ENCODE measurements at places on chromosomes 1 and 21. TPM values are rescaled to one million over a fixed set of nuclear protein-coding genes. Genes with fewer than 3 reads are reported as not detected.

Gene CLEC20A
- not detected for total RNA-seq

Gene MFAP2
- 459 TPM for total RNA-seq

Gene SEMA4A
- total RNA-seq = 19.8 TPM

Gene NBPF4
- not detected for total RNA-seq

Gene C1orf185
- not detected for total RNA-seq

Gene C1orf174
- 26.6 TPM for total RNA-seq

Gene C1orf232
- not detected for total RNA-seq

Gene TLCD4
- total RNA-seq = 6.2 TPM

Gene MYOM3
- total RNA-seq = 0.11 TPM

Gene KRTAP19-1
- total RNA-seq = not detected

Gene CNR2
- not detected for total RNA-seq

DNA sequence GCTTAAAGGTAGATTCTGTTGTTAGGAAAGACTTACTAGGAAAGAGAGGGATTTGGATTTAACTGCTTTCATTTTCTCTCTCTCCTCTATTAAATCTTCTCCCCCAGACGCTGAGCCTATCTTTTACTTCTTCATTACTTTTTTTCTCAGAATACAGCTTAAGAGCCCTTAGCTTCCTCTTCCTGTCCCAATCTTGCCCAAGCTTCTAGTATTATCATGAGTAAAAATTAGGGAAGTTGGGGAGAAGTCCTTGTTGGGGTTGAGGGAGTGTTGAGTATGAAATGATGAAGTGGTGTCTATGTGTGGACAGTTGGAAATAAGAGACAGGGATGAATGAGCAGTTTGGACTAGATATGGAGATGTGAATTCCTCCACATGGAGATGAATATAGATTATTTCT lies 35.0 kb downstream of the ACP6 start:
- no peak for DNase-seq

GRCh38 chr1:44707959-44708831 lies 22.8 kb downstream of the RNU5D-1 start:
- DNase-seq = no peak

DNA sequence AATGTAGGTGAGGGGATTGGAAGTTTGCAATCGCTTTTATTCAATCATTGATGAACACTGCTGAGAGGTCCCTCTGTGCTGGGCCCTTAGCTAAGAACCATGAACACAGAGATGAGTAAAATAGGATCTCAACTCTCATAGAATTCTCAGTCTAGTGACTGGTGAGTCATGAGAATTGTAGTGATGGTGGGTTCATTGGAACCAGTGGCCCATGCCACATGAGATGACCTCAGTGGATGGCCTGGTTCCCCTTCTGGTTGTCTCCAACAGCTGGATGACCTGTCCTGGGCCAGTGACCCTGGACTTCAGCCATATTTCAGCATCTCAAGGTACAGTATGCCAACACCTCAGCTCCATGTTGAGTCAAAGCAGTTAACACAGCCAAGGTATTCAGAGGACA lies 21.3 kb upstream of the S100A10 start:
- DNase-seq = no peak

GRCh38 chr1:153557877-153558276 lies 7.8 kb downstream of the S100A2 start:
- no peak for DNase-seq

DNA sequence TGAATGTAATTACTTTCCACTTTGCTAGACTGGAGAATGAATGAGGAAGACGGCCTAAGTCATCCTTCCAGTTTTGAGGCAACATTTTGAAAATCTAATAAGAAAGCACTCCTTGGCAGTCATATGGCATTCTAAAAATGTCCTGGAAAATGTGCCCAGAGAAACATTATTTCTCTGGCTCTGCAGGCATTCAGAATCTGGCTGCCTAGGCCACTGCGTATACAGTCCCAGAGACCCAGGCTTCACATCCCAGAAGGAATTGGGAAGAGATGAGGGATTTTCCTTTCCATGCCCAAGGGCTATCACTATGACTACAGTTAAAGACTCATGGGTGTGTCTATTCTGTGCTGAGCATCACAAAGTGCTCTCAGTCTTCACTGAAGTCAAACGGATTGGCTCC lies 92.9 kb downstream of the BEND5 start:
- no peak for DNase-seq

DNA sequence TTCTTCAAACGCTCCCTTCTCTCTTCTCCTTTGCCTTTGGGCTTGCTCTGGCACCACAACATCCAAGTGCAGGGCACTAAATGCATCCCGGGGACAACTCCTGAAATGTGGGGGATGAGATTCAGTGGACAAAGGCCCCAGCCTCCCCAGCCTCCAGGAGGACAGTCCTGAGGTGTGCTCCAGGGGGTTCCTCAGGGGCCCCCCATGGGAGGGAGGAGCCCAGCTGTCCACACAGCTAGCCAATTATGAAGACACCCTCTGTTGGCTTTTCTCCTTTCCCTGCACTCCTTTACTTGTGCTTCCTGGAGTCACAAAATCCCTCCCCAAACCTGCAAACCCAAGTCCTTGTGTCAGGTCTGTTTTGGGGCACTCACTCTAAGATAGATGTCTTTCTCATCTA lies 735.4 kb downstream of the PTPRU start:
- no peak for DNase-seq

DNA sequence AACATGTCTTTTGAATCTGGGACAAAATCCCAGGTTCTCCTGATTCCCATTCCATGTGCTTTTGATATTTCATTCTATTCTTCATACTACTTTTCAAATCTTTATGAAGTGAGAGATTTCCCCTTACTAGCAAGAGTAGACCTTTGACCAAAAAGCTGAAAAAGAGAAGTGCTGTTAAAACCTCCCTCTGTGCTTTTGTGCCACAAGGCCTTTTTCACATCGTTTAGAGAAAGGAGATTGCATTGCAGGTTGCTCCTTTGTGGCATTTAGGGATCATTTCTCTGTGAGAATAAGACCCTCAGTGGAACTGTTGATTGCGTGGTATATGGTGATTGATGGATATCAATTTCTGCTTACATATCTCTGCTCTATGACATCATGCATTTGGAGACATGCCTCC lies 148.8 kb downstream of the TGFB2 start:
- no peak for DNase-seq

DNA sequence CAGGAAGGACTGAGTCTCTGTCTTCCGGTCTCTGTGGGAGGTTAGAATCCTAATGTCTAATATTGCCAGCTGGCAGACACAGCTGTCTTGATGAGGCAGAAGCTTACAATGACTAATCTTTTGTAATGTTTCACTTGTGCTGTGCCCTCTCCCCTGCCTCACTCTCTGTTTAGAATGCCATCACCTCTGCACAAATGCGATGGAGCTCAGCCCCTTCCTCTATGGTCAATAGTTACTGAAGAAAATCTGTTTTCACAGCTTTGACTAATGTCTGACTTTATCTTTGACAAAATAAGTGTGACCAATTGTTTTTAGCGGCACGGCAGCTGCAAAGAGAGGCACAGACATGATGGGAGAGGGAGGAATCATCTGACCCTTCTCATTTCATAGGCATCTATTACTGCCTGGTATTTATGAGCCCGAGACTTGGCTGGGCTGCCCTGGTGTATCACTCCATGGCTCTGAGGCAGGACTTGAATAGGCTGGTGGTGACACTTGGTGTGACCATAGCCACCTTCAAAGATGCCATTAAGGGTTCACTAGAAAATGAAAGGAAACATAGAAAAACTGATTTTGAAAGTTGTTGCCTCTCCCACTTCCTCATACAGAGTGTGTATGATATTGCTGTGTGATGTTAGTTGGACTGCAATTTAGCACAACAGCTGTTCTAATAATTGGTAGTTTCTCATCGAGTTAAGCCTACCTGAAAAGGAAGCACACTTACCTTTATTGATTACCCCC lies 163.2 kb upstream of the NBPF11 start:
- DNase-seq = no peak

GRCh38 chr21:46119144-46119636 lies 21.3 kb downstream of the COL6A2 start:
- DNase-seq = peak; percentile 17

DNA sequence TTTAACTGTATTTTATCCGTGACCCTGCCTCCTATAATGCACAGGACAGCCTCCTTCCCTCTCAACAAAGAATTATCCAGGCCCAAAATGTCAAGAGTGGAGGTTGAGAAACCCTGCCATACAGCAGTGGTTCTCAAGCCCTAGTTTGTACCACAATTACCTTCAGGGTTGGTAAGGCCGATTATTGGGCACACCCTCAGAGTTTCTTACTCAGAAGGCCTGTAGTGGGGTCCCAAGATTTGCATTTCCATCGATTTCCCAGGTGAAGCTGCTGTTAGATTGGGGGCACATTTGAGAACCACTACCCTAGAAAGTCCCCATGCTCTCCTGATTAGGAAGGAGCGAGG lies 400 bp upstream of the PGBD2 start:
- DNase-seq = no peak

- no peak for DNase-seq
These were observed 24.0 kb upstream of the PAX7 start for GRCh38 chr1:18606443-18607288.

DNA sequence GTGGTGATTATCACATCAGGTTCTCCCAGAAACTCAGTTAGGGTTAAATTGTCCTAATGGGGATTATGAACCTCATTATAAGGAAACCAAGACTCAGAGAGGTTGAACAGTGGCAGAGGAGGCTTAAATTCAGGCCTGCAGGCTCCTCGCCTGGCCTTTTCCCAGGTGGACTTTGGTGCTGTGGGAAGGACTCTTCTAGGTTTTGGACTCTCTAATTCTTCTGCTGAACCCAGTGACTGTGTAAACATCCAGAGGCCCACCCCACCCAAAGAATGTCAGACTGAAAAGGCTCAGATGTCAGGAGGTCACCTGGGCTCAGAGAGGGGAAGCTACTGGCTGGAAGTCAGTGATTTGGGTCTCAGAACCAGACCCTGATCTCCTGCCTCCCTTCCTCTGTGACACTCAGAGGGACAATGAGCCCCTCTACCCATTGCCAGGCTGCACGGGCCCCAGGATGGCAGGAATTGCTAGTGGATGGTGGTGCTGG lies 2.5 kb downstream of the ZNF362 start:
- no peak for DNase-seq

DNA sequence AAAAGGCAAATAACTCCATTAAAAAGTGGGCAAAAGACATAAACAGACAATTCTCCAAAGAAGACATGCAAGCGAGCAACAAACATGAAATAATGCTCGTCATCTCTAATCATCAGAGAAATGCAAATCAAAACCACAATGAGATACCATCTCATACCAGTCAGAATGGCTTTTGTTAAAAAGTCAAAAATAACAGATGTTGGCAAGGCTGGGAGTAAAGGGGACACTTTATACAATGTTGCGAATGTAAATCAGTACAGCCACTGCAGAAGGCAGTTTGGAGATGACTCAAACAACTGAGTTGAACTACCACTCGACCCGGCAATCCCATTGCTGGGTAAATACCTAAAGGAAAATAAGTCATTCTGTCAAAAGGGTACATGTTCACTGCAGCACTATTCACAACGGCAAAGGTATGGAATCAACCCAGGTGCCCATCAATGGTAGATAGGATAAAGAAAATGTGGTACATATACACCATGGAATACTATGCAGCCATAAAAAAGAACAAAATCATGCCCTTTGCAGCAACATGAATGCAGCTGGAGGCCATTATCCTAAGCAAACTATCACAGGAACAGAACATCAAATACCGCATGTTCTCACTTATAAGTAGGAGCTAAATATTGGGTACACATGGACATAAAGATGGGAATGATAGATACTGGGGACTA lies 25.9 kb downstream of the TSPAN2 start:
- DNase-seq = no peak

DNA sequence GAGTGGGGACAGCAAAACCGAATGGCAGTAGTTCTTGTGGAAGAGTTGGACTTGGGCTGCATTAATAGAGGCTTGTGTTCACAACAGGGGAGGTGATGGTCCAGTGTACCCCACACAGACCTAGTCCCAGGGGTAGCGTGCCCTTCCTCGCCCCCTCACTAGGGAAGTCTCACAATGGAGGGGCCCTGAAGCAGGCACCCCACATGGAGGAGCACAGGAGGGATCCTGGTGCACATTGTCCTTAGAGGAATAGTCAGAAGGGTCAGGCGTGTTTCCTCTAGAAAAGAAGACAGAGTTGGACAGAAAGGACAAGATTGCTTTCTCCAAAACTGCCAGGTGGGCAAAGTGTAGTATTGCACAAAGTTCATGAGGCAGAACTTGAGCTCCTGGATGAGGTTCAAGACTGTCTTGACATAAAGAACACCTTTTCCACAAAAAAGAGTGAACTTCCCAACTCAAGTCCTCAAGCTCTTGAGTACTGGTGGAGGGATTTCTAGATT lies 23.3 kb downstream of the ETNK2 start:
- DNase-seq = no peak

DNA sequence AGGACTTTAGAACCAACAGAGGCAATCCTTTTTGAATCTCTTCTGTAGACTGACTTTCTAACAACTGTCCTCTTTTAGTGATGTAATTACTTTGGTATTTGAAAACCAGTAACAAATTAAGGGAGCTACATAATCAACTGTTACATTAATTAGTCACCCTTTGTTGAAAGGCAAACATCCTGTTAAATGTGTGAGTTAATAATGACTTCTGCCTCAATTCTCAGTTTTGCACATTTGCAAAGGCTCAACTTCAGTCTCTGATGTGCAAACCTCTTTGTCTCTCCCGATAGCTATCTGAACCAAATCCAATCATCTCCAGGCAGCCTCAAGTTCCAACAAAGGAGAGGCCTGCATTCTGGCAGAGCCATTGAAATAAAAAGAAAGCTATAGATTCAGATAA lies 135.4 kb upstream of the C8B start:
- no peak for DNase-seq

DNA sequence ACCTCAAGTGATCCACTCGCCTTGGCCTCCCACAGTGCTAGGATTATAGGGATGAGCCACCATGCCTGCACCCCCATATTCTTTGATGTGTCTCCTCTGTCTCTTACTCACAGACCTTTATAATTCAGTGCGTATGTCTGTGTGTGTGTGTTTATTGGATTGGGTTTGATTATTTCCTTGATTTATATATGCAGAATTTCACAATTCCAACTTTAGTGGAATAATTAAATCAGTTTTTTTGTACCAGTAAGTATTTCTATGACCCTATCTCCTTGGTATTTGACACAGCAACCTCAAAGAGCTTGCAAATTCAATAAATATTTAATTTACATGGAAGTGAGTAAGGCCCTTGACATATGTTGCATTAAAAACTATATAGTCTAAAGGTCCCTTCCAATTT lies 333.9 kb upstream of the ADAMTS5 start:
- no peak for DNase-seq

GRCh38 chr1:24558902-24559791 lies 3.3 kb downstream of the NCMAP start:
- DNase-seq = no peak

DNA sequence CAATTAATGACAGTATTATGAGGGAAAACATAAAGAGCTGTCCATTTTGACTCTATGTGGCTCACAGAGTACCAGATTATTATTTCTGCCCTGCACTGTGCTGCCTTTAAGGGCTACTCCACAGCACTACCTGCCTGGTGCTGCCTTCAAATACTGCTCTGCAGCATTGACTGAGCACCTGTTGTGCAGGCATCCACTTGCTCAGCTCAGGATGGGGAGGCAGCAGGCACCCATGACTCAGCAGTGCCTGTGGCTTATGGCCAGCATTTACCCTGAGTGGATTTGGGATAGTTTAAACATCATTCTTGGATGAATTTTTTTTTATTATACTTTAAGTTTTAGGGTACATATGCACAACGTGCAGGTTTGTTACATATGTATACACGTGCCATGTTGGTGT lies 953 bp upstream of the KPRP start:
- no peak for DNase-seq
